ENCODE measurements at places on chromosomes 5 and 9.
A peak's percentile ranks its signal among the peaks of the same experiment; 100 is the strongest.

- no peak for DNase-seq
These were observed 28.3 kb downstream of the JAK2 start for GRCh38 chr9:5013374-5013773.

GRCh38 chr9:72588336-72588735 is 66.9 kb downstream of the TMC1 start:
- no peak for DNase-seq

DNA sequence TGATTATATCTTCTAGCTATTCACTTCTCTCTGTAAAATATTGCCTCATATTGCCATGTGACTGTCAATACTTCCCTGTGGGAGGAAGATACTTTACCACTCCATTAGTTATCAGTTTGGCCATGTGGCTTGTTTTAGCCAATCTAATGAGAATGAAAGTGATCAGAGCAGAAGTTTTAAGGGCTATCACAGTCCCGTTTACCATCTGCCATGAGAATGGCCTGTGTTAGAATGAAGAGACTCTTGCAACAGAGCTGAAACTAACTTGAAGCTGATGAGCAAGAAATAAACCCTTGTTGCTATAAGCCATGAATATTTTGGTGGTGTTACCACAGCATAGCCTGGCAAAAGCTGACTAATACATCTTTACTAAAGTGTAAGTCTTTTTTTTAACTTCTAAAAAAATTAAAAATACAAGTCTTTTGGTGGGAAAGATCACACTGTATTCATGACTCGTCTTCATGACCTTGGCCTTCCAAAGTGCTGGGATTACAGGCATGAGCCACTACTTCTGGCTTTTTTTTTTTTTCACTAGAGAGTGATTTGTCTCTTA is 68.0 kb upstream of the CTNNA1 start:
- no peak for DNase-seq

- no peak for DNase-seq
These were observed 51.1 kb upstream of the LHFPL2 start for GRCh38 chr5:78699552-78700153.

- DNase-seq: no peak
These were observed 94.7 kb downstream of the RXRA start for GRCh38 chr9:134420974-134421432.

- no peak for DNase-seq
These were observed 5.4 kb downstream of the DMRT1 start for GRCh38 chr9:846852-847251.

DNA sequence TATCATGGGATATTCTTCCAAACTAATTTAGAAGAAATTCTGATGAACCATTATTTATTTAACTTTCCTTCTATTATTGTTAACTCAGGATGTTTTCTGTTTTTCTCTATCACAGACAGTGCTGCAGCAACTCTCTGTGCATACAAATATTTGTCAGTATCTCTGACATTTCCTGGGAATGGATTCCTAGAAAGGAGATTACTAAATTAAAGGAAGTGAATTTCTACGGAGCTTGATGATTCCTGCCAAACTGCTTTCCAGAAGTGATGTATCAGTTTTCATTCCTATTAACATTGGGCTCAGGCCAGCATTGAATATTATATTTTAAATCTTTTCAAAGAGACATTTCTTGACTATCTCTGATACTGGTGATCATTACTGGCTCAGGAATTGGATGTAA is 26.0 kb upstream of the MAST4 start:
- no peak for DNase-seq

GRCh38 chr5:147101659-147102369 is 133.0 kb upstream of the STK32A start:
- DNase-seq: no peak

DNA sequence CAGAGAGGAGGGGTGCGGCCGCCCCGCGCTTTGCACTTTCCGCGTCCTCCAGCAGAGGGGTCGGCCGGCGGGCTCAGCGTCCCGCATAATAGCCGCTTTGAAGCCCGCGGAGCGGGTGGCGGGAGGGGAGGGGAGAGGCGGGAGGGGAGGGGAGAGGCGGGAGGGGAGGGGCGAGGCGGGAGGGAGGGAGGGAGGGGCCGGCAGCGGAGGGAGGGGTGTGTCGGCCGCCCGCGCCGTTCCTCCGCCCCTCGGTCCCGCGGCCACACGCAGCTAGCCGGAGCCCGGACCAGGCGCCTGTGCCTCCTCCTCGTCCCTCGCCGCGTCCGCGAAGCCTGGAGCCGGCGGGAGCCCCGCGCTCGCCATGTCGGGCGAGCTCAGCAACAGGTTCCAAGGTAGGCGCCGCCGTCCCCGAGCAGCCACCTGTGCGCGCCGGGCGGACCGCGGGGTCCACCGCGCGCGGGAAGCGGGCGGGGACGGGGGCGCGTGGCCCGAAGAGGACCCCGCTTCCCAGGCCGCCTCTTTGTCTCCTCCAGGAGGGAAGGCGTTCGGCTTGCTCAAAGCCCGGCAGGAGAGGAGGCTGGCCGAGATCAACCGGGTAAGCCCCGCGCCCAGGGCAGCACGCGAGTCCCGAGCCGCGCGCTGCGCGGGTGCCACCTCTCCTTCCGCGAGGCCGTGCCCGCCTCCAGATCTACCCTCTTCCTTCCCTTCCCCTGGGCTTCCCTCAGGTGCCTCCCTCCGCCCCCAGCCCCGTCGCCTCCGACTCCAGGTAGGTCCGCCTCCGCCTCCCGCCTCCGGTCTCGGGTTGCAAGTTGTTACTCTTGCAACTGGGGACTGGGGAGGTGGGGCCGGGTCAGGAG is at the start of gene AIF1L:
Gene AIF1L, plus strand, starts transcription at position 263 of the 857 bp plus-strand sequence. Its CDS starts 99 bp downstream, at position 362.
- DNase-seq: no peak

DNA sequence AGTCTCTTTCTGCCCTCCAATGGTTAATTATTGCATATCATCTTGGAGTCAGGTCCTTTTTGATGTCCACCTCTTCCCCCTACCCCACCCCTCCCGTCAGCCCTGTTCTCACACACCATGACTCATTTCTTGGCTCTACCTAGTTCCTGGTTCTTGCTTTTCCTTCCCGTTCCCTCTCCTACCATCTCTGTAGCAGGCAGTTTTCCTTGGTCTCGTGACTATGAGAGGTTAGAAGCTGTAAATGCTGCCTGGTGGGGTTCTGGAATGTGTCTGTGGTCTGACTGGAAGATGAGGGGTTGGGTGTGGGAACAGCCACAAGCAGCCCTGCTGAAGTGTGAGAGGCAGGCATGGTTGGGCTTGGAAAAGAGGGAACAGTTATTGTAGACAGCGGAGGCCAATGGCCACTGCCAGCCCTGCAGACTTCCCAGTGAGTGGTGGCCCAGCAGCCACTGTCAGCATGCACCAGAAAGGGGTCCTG is 18.2 kb downstream of the SLC22A5 start:
- DNase-seq: peak; percentile 90

DNA sequence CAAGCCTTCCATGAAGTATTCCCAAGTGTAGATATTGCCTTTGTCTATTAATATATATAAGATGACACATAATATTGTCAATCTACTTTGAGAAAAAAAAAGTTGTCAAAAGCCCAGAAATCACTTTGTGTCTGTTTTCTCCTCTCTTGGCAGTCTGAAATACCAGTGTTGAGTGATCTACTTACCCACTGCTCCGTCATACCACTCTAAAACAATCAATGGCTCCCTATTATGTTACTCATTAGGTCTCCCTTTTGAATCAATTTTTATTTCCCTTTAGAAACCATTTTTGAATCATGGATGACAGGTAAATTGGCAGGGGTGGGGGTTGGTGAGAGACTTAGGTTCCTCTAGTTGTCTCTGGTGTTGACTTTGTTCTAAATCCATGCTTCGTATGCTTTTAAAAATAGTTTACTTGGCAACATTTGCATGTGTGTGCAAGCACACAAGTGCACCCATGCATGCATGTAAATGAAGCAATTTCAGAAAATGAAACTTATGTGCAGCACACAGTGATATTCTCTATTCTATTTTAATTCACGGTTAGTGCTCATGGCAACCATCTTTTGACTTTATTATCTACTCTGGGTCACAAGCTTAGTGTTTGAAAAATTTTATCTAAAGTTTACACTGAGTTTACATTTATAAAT is 378.9 kb downstream of the RAB3C start:
- DNase-seq: no peak

DNA sequence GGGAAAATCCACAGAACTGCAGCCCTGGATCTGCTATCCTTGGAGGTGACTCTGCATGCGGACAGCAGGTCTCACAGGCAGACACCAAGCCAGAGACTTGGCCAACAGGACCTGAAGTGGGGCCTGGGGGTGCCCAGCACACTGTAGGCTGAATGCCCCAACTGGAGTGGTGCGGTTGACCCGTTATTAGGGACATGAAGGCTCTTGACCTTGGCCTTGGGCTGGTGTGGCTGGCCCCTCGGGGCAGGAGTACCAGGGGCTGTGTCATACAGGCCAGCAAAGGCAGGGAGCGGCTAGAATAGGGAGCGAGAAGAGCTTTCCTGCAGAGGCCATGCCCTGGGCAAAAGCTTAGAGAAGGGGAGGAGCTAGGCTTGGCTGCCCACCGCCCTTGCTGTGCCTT is 153.2 kb upstream of the MVB12B start:
- DNase-seq: no peak

- no peak for DNase-seq
These were observed 12.0 kb downstream of the PRRX2 start for GRCh38 chr9:129677456-129677855.

GRCh38 chr5:153863951-153864350 is 174.8 kb downstream of the FAM114A2 start:
- no peak for DNase-seq

DNA sequence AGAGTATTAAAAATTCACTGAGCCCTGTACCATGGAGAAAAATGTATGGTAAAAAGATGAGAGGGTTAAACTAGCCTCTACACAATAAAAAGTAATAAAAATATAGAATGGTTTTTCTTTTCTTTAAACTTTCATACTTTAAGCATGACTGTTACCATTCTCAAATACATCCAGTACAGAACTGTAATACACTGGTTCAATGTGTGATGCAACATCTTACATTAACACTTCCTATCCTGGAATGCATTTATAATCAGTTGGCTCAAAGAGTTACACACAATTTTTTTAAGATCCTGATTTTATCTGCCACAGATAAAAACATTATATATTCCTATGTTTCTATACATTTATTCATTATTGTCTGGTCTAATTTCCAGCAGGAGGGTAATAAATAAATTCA is 4.7 kb downstream of the GNAQ start:
- DNase-seq: no peak

DNA sequence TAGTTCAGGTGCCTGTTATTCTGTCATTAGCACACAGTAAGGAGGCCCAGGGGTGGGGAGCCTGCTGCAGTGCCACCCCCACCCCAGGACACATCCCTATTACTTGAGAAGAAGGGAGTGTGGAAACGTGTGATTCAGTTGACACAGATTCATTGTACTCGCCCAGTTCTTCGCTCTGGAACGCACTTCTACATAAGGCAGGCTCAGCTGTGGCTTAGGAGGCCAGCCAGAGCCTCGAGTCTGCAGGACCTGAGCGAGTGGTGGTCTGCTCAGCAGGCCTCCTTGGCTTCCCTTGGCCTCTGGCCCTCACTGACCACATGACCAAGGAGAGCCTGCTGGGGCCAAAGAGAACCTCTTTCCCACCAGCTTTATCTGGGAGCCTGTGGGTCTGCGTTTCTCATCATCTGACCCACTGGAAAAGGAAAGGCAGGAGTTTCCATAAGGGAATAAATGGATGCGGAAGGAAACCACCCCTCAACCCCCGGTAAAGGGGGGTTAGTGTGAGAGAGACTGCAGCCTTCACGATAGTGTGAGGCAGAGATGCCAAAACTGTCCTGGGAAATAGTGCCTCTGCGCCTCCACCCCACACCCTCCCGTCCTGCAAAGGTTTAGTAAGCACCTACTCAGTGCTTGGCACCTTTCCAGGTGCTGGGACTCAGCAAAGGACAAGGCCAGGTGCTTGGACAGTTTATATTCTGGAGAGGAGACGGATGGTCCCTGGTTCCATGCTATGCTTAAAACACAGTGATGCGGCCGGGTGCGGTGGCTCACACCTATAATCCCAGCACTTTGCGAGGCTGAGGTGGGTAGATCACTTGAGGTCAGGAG is 73.7 kb downstream of the PPARGC1B start:
- DNase-seq: peak; percentile 88

- DNase-seq: no peak
These were observed 235.7 kb upstream of the ELL2 start for GRCh38 chr5:96197347-96197746.

GRCh38 chr5:118999696-119000095 is 11.3 kb upstream of the DTWD2 start:
- no peak for DNase-seq

- no peak for DNase-seq
These were observed 810.8 kb downstream of the TLE1 start for GRCh38 chr9:80878556-80878955.

- DNase-seq: no peak
These were observed 83.0 kb upstream of the FCN1 start for GRCh38 chr9:135000647-135001245.

GRCh38 chr5:105783811-105784210 is 1886.9 kb downstream of the EFNA5 start:
- no peak for DNase-seq

DNA sequence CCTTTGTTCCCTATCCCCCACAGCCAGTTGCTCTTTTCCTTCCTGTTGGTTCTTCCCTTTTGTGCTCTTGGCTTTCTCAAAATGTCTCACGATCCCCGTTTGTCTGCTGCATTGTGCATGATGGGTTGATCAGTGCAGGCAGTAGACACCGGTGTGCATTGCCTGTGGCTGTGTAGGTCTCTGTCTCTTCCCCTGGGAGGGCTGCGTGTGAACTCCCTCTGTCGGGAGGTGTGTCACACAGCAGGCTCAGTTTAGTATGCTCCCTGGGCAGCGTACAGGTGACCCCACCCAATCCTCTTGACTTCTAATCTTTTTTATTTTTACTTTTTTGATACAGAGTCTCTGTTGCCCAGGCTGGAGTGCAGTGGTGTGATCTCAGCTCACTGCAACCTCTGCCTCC is 265.3 kb downstream of the FSTL4 start:
- no peak for DNase-seq

- no peak for DNase-seq
These were observed 318.4 kb downstream of the ARL15 start for GRCh38 chr5:53991942-53992341.

- DNase-seq: no peak
These were observed 199.2 kb downstream of the TRIO start for GRCh38 chr5:14342306-14342705.

DNA sequence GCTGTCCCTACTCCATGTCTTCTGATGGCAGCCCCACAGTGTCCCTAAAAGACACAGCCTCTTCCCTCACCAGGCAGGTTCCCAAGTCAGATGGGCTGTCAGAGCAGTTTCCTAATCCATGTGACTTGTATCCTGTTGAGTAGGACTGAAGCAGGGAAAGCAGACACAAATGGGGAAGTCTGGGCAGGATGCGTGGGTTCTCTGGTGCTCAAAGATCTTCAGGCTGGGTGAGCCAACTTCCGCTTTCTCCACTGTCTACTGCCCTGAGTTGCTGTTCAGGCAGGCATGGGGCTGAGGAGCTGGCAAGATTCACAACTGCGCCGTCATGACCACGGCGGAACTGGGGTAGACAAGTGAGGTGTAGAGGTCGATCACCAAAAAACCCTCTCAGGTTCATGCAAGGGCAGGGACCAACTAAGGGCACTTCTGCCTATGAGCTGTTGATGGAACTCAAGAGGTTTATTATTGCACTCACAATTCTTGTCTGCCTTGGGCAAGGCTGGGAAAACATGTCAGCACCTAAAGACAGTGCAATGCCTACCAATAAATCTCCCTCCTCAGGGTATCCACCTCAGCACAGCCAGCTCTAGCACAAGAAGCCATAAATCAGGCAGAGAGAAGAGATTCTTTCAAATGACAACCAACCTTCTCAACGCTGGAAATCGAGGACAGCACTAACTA is 83.4 kb downstream of the RAPGEF1 start:
- no peak for DNase-seq

- no peak for DNase-seq
These were observed 4.1 kb downstream of the RPL35 start for GRCh38 chr9:124857533-124858162.

GRCh38 chr9:94783102-94783682 is 56.7 kb downstream of the AOPEP start:
- DNase-seq: peak; percentile 43

Data from brain pericyte (primary cell).